SK-N-SH (cell line): ENCODE measurements at places on chromosomes 1 and 21.

DNA sequence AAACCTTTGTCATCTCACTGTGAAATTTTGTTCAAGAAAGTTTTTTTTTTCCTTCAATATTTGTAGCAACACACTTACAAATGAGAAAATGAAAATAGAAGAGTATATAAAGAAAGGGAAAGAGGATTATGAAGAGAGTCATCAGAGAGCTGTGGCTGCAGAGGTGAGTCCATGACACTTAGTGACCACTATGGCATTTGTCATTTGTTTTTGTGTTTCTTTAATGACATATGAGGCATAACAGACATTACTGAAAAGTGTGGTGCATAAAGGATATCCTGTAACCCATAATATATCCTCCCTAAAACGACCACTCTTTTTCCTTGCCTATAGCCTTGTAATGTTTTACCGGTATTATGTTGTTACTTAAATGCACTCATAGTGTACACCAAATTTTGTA, 80.2 kb downstream of the VPS26C start:
- no peak for DNase-seq

- DNase-seq, result no peak
Observed at GRCh38 chr1:21725748-21726392, 56.7 kb upstream of the RAP1GAP start.

GRCh38 chr21:42237577-42237976, 18.6 kb downstream of the ABCG1 start:
- DNase-seq, result no peak

DNA sequence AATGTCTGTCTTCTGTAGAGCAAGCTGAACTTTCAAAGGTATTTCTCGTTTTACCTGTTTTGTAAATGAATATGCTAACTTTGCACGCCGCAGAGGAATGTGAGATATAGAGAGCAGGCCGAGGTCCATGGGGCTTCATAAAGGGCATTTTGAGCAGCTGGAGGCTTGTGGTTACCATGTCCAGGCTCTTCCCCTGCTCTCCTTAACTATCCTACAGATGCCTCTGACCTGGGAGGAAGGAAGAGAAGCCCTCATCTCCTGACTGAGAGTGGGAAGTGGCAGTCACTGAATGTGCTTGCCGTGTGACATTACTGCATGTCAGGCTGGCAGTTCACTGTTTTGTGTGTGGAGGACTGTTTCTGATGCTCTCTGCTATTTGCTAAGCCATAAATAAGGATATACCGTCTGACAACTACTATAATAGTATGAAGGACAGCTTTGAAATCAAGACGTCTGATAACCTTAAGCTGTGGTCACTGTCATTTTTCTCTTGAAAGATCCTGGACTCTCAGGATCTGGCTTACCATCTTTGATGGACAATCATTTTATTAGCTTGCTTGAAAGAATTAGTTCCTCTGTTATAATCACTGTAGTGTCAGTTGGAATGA, 92.2 kb downstream of the DYRK1A start:
- DNase-seq, result no peak

GRCh38 chr1:209673631-209674417, 1.4 kb upstream of the G0S2 start:
- no peak for DNase-seq

DNA sequence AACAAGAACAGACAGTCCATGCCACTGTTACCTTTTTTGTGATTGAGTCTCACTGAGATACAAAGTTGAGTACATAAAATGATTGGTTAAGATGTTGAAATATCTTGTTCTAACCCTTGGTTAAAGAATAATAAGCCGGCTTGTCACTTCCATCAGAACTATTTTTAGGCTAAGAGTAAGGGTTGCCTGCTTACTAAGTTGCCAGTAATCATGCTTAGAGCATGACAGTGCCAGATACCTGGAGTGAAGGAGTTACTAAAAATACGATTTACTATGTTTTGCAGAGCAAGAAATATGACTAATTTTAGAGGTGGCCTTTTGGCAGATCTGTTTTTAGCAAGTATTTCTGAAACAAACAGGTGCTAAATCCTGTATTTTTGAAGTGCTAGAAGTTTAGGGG, 6.0 kb downstream of the HUNK start:
- no peak for DNase-seq

DNA sequence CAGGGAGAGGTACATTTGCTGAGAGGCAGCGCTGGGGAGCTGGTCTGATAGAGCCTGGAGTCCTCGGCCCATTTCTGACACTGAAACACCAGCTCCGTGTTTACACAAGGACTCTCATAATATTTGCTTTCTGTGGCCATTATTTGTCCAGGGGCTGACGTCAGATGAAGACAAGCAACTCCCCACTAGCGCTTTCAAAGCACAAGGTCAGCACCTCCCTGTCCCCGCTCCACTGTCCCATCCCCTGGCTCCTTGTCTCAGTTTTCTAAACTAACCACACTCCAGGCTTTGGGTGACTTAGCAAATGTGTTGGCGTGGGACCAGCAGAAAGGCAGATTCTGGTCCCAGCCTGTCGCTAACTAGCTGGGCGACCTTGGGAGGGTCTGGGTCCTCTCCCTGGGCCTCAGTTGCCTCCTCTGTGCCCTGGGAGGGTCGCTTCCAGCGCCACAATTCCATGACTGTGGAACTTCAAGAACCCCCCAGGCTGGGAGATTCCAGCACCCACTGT, 37.4 kb upstream of the ZBTB40 start:
- DNase-seq, result no peak

DNA sequence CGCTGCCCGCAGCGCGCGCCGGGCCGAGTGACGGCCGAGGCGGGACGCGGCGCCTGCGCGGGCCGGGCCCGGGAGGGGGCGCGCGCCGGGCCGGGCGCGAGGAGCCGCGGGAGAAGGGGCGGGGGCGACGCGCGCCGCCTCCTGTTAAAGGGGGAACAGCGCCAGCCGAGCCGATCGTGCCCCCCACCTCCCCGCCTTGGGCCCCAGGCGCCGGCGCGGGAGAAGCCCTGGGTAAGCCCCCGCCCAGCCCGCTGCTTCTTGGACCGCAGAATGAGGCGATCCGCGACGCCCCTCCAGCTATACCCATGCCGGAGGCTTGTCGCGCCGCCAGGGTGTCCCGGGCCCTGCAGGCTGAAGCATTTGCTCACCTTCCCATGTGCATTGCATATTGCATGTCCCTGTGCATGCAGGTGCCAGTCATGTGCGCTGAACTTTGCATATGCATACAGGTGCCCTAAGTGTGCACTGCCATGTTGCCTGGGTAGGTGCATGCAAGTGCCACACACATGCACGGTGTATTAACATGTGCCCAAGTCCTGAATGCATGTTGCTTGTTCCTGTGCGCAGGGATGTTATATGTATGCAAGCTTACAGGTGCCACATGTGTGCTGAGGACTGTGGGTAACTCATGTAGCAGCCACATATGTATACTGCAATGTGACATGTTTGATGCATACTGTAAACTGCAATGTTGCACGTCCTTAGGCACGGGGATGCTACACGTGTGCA, at the start of gene ADGRB2:
ADGRB2 (minus strand) TSS at position 29 of the 729 bp plus-strand sequence. CDS start 7,119 bp downstream, outside the sequence.
- DNase-seq, result peak; percentile 86

- DNase-seq, result peak; percentile 51
Observed at GRCh38 chr1:235972311-235972689, 92.6 kb downstream of the NID1 start.

GRCh38 chr1:231500666-231501065, 27.8 kb upstream of the TSNAX start:
- no peak for DNase-seq

GRCh38 chr1:220642285-220642684, 47.9 kb upstream of the C1orf115 start:
- DNase-seq, result no peak

DNA sequence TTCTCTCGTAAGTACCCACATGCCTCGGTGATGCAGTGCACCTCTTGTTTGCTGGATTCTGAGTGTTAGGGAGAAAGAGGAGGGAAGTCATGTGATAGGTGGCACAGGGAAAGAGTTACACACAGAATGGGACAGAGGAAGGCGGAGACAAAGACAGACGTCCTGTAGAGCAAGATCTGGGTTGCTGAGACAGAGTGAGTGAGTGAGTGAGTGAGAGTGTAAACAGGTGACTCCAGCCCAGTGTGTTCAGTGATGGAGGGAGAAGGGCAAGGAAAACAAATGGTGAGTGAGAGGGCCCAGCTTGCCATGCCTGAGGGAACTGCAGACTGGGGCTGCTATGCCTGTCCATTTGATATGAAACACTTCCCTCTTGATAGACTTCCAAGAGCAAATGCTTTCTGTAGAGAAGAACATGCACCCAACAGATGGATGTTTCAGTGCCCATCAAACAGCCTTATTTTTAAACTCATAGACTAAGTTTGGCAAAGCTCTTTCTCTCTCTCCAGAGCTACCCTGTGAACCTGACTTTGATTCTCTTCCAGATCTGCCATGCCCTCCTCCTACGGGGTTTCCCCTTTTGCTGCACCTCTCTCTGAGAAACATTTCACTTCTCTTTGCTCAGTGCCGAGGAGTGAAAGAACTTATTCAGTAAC, 209.9 kb upstream of the COA6 start:
- DNase-seq, result no peak

DNA sequence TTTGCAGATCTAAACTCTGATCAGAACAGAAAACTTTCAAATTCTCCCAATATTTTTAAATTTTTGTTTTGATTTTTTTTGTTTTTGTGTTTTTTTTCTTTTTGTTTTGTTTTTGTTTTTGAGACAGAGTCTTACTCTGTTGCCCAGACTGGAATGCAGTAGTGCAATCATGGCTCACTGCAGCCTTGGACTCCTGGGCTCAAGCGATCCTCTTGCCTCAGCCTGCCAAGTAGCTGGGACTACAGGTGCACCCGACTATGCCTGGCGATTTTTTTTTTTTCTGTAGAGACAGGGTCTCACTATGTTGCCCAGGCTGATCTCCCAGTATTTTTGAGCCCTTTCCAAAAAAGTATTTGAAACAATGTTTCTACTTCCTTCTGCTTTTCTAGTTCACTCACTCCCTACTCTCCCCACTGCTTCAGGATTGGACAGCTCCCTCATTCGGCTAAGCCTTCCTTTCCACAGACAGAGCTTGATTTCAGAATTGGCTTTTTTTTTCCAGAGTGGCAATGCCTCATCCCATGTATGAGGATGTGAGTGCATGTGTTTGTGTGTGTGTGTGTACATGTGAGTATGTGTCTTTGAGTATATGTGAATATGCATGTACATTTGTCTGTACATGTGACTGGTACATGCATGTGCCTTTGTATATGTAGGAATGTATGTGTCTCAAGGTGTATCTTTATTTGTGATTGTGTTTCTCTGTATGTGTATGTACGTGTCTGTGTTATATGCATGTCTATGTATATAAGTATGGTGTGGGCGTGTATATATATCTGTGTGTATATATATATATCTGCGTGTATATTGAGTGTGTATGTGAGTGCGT, 11.9 kb downstream of the LHX4 start:
- DNase-seq, result no peak

- no peak for DNase-seq
Observed at GRCh38 chr1:168159251-168159650, 19.5 kb upstream of the TIPRL start.

GRCh38 chr1:107357376-107357775, 216.5 kb downstream of the NTNG1 start:
- DNase-seq, result no peak

DNA sequence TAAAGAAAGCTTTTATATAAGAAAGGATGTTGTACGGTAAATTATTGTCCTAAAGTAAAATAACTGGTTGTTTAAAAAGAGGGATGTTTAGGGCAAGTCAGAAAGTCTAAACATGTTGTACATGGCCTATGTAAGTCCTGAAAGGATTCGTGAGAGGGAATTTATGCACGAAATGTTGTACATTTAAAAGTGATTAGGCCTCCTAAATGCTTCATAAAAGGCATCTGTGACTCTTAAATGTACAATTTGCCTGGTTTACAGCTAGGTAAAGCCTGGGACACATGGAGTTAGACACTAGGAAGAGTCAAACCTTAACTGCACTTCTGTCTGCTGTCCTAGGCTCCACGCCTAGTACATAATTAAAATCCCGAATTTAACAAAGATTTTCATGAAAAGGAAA, 9.7 kb downstream of the KRTAP13-3 start:
- no peak for DNase-seq

GRCh38 chr1:224744521-224744920, 128.4 kb downstream of the CNIH3 start:
- DNase-seq, result no peak

- no peak for DNase-seq
Observed at GRCh38 chr1:12450090-12450755, 167.8 kb downstream of the DHRS3 start.
